ENCODE measurements at places on chromosomes 13 and 19.
A peak's percentile ranks its signal among the peaks of the same experiment; 100 is the strongest.

DNA sequence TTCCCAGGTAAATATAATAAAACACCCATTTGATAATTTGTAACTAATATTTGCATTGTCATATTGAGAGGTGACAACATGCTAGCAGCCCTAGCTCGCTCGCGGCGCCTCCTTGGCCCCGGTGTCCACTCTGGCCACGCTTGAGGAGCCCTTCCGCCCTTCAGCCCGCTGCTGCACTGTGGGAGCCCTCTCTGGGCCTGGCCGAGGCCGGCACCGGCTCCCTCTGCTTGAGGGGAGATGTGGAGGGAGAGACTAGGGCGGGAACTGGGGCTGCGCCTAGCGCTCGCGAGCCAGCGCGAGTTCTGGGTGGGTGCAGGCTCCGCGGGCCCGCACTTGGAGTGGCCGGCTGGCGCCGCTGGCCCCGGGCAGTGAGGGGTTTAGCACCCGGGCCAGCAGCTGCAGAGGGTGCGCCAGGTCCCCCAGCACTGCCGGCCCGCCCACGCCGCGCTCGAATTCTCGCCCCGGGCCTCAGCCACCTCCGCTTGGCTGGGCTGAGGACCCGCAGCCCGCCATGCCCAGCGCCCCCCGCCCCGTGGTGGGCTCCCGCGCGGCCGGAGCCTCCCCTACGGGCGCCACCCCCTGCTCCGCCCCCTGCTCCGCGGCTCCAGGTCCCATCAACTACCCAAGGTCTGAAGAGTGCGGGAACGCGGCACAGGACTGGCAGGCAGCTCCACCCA is 594.4 kb downstream of the SLITRK6 start:
- no peak for DNase-seq

- DNase-seq = peak; percentile 90
Observed at GRCh38 chr13:30306762-30307193, 573 bp downstream of the KATNAL1 start.

GRCh38 chr19:14054721-14055120 is 7.2 kb downstream of the PALM3 start:
- DNase-seq = no peak

- DNase-seq = no peak
Observed at GRCh38 chr19:50513746-50514345, at the start of gene ASPDH. ASPDH (minus strand) TSS chr19:50513913; CDS start chr19:50513823, 90 bp downstream.

DNA sequence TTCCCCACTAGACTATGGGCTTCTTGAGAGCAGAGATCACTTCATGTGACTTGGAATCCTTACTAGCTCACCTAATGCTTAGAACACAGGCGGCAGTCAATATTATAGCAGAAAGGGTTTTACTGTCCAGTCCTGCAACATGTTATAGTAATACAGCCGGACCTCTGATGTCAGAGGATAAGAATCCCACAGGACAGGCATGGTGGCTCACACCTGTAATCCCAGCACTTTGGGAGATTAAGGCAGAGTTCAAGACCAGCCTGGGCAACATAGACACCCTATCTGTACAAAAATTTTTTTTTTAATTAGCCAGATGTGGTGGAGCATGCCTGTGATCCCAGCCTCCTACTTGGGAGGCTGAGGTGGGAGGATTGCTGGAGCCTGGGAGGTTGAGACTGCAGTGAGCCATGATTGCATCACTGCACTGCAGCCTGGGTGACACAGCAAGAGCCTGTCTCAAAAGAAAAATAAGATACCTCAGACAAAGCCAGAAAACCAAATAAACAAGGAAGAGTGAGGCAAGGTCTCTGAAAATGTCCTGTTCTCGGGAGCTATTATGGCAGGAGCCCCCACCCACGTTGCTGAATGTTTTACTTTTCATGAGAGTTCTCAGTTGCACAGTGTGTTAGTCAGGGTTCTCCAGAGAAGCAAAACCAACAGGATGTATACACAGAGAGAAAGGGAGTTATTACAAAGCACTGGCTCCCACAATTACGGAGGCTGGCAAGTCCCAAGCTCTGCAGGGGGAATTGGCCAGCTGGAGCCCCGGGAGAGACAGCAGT is 100.8 kb downstream of the UBL3 start:
- peak; percentile 33 for DNase-seq

DNA sequence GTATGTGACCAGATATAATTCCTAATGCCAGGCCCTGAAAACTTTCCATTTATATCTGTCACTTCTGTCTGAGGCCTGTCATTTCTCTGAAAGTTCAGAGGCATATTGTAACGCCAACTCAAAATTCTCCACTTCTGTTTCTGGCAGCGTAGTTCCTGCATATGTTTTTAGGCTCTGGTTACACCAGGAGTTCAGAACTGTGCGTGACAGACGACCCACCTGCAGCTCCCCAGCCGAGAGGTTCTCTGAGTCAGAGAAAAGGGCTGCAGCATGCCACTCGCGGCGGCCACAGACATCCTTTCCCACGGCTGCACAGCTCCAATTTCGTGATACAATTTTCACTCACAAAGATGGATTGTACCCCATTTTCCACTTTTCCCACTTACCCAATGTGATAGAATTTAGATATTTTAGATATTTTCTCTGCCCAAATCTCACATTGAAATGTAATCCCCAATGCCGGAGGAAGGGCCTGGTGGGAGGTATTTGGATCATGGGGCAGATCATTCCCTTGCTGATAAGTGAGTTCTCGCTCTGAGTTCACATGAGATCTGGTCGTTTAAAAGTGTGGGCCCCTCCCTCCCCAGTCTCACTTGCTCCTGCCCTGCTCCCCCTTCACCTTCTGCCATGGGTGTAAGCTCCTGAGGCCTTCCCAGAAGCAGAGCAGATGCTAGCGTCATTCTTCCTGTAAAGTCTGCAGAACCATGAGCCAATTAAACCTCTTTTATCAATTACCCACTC is 308.1 kb downstream of the LIG4 start:
- DNase-seq = no peak

- DNase-seq = no peak
Observed at GRCh38 chr13:63873936-63874335, 2458.3 kb upstream of the PCDH20 start.

DNA sequence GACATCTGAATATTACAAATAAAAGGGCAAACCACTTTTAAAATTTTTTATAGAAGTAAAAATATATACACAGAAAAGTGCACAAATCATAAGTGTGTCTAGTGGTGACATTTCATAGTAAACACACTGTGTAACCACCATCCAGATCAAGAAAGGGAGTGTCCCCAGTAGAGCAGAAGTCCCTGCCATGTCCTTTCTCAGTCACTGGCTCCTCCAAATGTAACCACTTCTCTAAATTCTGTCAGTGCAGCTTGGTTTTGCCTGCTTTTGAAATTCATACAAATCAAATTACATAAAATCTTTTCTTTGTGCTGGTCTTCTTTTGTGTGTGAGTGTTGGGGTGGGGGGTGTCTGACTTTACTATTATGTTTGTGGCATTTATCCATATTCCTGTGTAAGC is 116.5 kb downstream of the RBM26 start:
- no peak for DNase-seq

GRCh38 chr13:109436055-109436622 is 350.2 kb downstream of the IRS2 start:
- DNase-seq = no peak

Data from iris pigment epithelial cell (primary cell).